ENCODE measurements at places on chromosomes 13 and 19.
A peak's percentile ranks its signal among the peaks of the same experiment; 100 is the strongest.

DNA sequence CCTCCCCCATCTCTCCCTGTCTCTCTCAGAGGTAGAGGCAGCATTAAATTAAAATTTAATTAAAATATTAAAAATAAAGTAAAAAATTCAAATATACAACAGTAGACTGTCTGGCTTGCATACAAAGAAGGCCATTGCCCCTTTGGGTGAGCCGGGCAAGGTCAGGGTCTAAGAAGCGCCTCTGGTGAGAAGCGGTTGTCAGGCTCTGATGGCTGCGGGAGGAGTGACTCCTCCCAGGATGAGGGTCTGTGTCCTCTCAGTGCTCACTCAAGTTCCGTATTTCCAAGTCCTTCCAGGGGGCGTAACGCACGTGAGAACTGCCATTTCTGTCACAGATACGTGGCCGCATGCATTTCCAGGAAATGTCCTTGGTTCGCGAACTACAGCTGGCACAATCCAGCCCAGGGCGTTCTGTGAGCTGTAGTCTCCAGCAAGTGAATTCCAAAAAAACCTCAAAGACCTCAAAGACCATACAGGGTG lies 737 bp upstream of the ZNF181 start:
- DNase-seq, result no peak

DNA sequence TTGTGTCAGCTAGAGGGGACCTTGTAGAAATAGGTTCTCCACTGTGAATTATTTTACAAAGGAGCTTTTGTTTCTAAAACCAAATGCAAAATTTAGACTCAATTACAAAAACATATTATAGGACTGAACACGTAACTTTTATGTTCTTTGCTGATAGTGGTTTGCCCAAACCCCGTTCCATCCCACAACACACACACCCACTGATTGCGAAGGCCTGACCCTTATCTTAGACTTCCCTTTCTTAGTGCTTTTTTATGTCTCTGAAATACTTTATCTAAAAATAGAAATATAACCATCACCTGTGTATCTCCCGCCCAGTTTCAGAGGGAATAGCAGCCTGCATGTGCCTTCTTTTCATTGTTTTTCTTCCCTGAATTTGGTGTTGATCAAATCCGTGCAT lies 13.0 kb downstream of the CCNA1 start:
- no peak for DNase-seq

DNA sequence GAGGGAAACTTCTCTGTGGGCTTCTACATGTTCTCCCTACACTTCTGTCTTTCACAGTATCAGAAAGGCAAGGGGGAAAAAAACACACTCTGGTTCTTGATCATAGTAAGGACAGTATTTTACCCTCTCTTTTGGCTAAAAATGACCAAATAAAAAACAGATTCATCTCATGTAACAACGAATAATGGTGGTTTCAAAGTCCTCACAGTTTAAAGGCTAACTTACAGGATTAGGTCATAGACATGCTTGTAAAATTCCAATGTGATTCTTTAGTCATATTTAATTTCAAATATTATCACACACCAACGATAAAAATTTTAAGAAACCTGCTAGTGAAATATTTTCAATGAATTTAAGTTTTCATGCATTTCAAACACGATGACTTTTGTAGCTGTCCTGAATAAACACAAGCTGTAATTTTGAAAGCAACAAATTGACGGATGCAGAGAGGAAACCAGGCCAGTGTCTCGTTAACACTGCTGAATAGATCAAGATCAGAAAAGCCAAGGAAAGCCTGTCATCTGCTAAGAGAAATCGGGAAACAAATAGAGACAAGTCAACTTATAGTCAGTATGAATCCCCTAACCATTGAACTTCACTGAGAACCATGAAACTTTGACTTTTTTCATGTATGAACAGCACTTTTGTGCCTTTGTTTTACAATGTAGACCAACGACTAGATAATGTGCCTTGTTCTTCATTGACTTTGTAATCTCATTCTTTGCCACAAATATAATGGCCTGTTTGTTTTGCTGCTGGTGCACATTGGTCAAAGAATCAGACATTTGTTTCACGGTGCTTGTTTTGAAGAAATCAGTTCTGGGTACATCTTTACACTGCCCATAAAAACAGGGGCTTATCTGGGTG lies 22.0 kb downstream of the MBNL2 start:
- no peak for DNase-seq

DNA sequence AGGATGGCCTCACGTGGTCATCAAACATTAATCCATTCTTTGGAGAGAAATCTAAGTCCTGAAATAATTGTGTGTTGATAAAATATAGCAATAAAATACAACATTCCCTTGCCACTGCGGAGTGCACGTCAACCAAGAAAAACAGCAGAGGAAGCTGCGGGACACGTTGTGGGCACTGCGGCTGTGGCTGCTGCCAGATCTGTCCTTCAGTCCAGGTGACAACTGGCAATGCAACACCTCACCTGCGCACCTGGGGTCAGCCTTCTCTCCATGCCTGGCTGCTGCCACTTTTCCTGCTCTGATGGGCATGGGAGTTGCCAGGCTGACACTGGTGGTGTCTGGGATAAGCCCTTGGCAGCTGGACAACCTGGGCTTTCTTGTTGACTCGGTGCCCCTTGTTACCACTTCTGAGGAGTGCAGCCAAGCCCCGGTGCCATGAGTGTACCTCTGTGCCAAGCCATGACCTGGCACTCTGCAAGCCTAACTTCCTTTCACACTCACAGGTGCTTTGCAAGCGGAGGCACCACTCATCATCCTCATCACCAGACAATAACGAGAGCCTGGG lies 251.6 kb upstream of the TSHZ3 start:
- DNase-seq, result no peak

DNA sequence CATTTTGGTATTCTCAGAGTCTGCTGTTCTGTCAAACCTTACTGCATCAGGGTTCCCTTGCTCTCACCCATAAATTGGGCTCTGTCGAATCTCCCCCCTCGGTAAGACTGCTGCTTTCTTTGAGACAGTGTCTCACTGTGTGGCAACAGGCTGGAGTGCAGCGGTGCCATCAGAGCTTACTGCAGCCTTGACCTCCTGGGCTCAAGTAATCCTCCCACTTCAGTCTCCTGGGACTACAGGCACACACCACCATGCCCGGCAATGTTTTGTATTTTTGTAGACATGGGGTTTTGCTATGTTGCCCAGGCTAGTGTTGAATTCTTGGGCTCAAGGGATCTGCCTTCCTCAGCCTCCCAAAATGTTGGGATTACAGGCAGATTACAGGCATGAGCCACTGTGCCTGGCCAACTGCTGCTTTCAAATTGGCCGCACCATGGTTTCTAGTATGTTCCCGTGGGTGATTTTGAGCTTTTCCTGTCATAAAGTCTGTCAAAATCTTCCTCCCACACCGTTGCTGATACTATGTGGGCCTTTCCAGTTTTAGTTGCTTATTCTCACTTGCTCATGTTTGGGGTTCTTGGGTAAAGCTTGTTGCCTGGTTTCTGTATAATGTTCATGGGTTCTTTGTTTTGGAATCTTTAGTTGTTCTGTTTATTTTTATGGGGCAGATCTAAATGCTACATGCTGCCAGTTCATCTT lies 10.6 kb downstream of the RFC3 start:
- DNase-seq, result no peak

GRCh38 chr19:55640577-55641425 lies at the start of gene ZNF580:
TSS of gene ZNF580 (plus strand) at chr19:55641002. CDS start at chr19:55642509, 1,507 bp downstream.
- DNase-seq, result peak; percentile 91

- DNase-seq, result no peak
Observed at GRCh38 chr13:30739237-30739528, 3.8 kb downstream of the ALOX5AP start.

DNA sequence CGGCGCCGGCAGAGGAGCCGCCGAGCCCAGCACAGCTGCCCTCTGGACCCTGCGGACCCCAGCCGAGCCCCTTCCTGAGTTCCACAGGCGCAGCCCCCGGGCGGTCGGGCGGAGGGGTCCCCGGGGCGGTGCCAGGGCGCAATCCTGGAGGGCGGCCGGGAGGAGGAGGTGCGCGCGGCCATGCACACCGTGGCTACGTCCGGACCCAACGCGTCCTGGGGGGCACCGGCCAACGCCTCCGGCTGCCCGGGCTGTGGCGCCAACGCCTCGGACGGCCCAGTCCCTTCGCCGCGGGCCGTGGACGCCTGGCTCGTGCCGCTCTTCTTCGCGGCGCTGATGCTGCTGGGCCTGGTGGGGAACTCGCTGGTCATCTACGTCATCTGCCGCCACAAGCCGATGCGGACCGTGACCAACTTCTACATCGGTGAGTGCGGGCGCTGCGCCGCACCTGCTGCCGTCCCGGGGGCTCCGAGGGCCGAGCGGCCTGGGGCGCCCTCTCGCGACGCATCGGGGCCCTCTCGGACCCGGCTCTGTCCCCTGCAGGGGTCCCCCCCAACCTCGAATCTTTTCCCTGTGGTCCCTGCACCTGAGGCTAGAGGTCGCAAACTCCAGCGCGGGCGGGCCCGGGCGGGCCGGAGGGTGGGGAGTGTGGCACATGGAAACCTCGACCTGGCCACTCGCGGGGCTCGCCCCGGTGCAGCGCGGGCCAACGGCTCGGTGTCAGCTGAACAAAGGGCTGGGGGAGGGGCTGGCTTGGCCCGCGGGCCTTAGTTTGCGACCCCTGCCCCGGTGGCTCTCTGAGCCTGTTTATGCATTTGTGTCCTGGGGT lies at the start of gene KISS1R:
KISS1R (plus strand) TSS at position 11 of the 829 bp plus-strand sequence; CDS start at position 181, 170 bp downstream.
- no peak for DNase-seq
